Endodermal cell (in vitro differentiated cells): ENCODE measurements at places on chromosomes 3 and 15. TPM values are rescaled to one million over a fixed set of nuclear protein-coding genes. Genes with fewer than 3 reads are reported as not detected.

Gene SMAD6
- total RNA-seq = 121 and 190 TPM in 2 replicates

Gene AEN
- total RNA-seq = 40.7 to 79.0 TPM (median 76.4 TPM) in 3 replicates

Gene ANKRD63
- total RNA-seq = 0.41 TPM in 1 of 2 replicates, not detected in the other

Gene TPRG1
- 0.66 and 1.3 TPM in 2 replicates for total RNA-seq

Gene TNIK
- 14.9 and 22.0 TPM in 2 replicates for total RNA-seq

Gene SLC28A1
- total RNA-seq = not detected in 2 replicates

Gene CEMIP
- not detected in 3 replicates for total RNA-seq

Gene FOXB1
- 0.35 TPM in 1 of 3 replicates, not detected in the others for total RNA-seq

Gene DUOX1
- 1.2 and 1.9 TPM in 2 replicates for total RNA-seq

Gene TRIM59
- total RNA-seq = 19.9 to 35.5 TPM (median 33.1 TPM) in 3 replicates

Gene SOX2
- 39.5 and 55.0 TPM in 2 replicates for total RNA-seq

Gene ANKUB1
- not detected in 2 replicates for total RNA-seq

Gene ENTPD3
- 0.22 to 0.29 TPM in 2 of 3 replicates, not detected in the other for total RNA-seq
